ENCODE measurements at places on chromosomes 11 and 22. TPM values are rescaled to one million over a fixed set of nuclear protein-coding genes. Genes with fewer than 3 reads are reported as not detected.

DNA sequence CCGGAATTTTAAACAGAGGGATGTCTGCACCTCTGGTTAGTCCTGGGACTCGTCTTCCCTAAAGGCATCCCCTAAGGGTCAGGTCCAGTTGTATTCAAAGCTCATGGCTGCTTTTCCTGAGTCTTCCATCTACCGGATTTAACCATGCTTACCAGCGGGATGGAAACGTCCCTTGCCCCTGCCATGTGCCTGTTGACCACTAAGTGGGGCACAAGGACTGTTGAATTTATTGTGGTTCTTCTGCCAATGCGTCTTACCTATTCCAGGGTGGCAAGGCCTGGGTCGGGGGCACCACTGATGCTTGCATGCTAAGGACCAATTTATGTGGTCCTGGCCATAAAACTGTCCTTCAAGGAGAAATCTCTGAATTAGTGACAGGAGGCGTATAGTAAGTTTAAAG lies 25.6 kb downstream of the ANKRD42 start:
- DNase-seq, result no peak

DNA sequence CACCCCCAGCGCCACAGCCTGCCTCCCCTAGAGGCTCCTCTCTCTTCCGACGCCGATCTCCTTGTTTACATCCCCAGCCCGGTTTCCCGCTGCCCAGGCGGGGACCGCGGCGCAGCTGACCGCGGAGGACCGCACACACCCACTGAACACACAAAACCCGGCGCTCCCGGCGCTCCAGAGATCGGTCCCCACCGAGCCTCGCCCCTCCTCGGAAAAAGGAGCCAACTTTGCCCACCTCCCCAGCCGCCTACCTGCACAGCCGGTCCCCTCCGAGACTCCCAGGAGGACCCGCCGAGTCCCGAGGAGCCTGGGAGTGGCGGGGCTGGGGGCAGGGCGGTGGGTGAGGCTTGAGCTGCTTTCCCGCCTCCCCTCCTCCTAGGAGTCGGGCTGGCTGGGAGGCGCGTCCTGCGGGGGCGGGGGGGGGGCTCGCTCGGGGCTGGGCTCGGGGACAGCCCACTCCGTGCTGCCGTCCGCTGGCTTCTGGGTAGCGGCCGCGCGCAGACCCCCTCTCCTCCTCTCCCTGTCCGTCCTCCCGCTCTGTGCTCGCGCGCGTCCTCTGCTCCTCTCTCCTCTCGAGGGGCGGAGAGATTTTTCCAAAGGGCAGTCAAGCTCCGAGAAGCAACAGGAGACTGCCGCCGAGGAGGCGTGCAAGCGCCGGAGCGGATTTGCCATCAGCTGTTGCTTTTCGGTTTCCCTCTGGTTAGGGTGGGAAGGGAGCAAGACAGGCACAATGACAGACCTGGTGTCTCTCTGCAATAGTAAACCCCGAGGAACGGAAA lies at the start of gene FXYD6:
Gene FXYD6, minus strand, starts transcription at position 318 of the 779 bp plus-strand sequence. CDS start 33,882 bp downstream, outside the sequence.
- peak; percentile 22 for DNase-seq

- no peak for DNase-seq
Measured at GRCh38 chr11:134459246-134460061, 47.4 kb upstream of the B3GAT1 start.

DNA sequence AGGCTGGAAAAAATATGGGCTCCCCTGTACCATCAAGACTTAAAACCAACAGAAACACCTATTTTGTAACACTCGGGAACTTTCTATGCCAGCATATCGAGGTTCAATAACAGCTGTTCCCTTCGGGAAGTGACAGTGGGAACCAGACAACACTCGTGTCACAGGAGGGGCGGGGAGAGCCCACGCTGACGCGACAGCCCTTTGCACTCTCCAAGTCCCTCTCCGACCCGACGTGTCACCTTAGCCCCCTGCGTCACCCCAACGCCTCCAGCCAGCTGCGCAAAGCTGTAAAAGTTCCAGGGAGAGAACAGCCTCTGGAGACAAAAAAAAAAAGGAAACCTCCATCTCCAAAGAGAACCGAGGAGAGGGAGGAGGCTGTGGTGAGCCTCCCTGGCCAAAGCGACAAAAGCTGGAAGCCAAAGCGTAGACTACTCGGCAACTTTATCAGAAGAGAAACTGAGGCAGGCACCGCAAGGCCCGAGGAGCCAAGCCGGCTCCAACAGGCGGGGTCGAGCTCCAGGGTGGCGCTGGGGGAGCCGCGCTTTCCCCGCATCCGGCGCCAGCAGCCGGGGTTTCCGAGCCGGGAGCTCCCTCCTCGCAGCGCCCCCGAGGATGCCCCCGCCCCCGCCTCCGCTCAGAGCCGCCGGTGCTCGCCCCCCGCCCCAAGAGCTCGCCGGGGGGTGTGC lies 751 bp downstream of the ARFGAP3 start:
- peak; percentile 58 for DNase-seq

DNA sequence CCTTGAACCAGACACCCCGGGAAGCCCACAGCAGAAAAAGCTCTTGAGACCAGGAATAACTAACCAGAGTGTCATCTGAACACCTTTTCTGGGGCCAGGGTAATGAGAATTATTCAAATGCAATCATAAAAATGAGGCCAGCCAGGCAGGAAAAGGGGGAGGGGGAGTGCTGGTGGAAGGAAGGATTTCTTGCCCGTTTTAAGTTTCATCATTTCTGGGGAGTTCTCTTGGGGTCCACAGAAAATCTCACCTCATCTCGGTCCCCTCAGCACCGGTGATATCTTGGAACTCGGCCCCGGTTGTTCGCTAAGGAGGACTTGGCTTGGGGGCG lies 495 bp upstream of the PKNOX2 start:
- no peak for DNase-seq

The NXPE1 gene
- total RNA-seq, result not detected

DNA sequence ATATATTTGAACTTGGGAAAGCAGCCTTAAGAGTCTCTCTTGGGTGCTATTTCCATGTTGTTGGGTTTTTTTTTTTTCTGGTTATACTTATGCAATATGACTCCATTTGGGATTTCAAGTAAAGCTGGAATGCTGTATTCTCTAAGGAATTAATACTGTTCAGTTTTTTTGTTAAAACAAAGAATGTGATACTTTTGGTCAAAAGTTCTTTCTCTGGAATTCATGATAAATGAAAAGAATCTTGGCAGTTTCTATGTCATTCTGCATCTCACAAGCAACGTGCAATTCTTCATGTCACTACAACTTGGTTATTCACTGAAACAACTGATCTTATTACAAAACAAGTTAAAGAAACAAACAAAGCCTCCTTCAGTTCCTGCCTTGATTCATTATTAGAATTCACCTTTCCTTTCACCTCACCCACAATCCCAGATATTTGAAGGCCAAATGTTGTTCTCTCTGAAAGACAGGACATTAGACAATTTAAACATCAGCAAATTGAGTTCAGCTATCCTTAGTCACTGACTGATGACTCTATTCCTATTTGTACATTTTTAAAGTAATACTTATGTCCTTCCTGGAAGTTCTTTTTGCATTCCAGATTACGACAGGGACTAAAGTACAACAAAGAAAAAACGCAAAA lies 176.2 kb downstream of the SBF2 start:
- DNase-seq, result peak; percentile 75

DNA sequence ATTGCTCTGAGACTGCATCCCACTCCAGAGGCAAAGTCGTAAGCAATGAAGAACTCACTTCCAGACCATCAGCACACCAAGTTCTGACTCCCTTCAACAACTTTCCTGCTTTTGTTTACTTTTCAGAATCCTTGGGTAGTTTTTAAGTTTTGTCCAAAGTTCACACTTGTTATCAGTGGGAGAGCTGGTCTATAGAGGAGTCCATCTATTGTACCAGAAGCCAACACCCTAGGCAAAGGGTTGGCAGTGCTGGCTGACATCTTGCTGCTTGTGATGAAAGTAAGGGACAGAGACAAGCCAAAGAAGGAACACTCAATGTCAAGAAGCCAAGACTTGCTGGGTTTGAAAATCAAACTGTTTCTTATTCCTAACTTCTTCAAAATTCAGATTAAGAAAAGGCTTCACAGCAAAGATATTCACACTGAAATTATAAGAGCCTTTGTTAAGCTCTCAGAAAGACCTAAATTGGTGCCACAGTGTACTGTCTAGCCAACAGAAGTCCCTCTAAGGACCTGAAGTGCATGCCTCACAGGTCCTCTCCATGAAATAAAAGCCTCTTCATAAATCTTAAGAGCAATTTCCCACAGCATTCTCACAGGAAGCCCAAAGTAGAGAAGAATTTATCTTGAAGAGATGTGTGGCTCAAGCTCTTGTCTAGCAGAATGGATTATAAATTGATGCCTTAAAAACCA lies 21.5 kb upstream of the LINC01488 start:
- DNase-seq, result no peak

- peak; percentile 62 for DNase-seq
Measured at GRCh38 chr11:117058761-117059261, 39.4 kb downstream of the SIK3 start.

- peak; percentile 83 for DNase-seq
Measured at GRCh38 chr22:37999640-38000272, 15.4 kb upstream of the SOX10 start.

GRCh38 chr11:132026746-132027145 lies 656.3 kb downstream of the NTM start:
- no peak for DNase-seq

DNA sequence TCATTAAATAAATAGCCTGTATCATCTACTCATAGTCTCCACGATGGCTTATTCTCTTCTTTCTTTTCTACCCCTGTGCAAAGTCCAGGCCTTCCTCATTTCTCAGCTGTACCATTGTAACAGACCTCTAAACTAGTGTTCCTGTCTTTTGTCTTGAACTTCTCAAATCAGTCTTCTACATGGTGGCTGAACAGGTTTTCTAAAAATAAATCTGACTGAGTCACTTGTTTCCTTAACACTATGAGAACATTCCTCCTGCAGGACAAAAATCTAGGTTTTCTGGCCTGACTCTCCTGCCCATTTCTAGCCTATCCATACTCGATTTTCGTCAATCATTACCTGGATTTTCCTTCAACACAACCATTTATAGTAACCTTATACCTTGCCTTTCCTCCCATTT lies 1080.8 kb upstream of the TENM4 start:
- no peak for DNase-seq

DNA sequence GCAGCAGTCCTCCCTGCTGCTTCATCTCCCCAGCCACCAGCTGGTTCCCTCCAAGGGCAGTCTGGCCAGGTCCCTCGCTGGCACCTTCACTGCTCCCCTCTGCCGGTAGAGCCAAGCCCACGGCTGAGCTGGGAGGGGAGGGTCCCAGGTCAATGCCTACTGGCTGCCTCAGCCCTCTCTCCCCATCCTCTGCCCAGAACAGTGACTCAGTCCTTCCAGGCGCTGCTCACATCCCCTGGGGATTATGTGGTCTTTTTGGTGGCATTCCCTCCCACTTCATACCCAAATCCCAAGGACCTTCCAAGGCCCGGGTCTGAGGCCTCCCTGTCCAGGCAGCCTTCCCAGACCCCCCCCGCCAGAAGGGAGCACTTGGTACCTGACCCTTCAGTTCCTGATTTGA lies 44.9 kb downstream of the WNT7B start:
- DNase-seq, result peak; percentile 20

GRCh38 chr11:70371241-70371640 lies 27.1 kb upstream of the CTTN start:
- no peak for DNase-seq

- peak; percentile 46 for DNase-seq
Measured at GRCh38 chr11:11036848-11037732, 179.2 kb upstream of the ZBED5 start.

DNA sequence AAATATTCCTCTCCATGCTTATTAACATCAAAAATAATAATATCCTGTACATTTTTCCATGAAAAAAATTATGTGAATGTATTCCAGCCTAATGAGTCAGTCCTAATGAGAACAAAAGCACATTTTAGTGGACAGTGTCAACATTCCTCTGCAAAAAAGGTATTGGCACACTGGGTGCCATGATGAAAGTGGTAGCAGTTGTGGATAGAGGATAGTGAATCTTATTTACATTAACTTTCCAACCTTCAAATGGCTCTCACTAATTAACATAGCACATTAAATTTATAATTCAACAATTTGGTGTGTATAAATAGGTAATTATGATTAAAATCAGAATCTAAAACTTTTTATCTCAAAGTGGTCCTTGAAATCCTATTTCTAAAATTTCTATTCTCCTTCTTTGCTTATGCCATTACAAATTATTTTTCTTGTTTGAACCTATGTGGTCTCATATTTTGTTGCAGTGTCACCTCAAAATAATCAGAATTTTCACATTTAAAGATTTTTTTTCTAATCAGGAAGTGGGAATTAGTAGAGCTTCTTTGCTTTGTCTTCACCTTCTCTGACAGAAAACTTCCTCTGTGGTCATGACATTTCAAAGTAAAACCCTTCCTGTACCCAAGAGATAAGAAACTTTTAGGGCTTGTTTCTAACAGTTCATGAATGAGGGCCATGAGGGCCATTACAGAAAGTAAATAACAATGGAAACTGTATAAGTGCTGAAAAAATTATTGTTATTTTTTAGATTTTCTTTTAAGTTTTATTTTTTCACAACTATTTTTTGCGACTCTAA lies 18.7 kb downstream of the SOX6 start:
- DNase-seq, result no peak

- no peak for DNase-seq
Measured at GRCh38 chr11:86514453-86514852, 139.8 kb downstream of the CCDC81 start.

- no peak for DNase-seq
Measured at GRCh38 chr11:34339149-34340064, 18.4 kb downstream of the ABTB2 start.

DNA sequence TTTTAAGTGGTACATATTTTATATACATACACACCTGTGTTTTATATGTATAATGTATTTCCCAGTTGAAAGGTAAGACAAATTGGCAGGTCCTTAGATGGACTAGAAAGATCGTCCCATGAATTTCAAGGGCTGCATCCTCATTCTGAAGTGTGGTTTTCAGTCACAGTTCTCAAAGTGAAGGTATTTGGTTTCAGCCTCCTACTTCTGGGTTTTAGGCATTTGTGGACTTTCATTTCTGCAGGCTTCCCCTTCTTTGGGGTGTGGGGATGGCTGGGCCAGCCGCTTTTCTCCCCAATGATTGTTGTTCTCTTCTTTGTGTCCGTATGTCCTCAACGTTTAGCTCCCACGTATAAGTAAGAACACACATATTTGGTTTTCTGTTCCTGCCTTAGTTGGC lies 10.0 kb downstream of the DCPS start:
- DNase-seq, result no peak
